ENCODE measurements at places on chromosomes 1 and 21. TPM values are rescaled to one million over a fixed set of nuclear protein-coding genes. Genes with fewer than 3 reads are reported as not detected.

DNA sequence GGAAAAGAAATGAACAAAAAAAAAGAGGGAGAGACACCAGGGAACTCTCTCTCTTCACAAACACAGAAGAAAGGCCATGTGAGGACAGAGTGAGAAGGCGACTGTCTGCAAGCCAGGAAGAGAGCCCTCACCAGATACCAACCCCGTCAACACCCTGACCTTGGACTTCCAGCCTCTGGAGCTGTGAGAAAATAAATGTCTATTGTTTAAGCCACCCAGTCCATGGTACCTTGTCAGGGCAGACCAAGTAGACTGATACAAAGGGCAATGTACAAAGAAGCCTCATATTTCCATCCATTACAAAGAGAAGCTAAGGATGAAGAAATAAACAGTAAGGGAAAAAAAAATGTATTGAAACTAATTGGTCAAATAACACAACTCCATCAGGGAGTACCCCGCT, 146.6 kb downstream of the ZNF281 start:
- no peak for DNase-seq

GRCh38 chr1:184033711-184034167, 3.8 kb downstream of the COLGALT2 start:
- DNase-seq, result no peak

DNA sequence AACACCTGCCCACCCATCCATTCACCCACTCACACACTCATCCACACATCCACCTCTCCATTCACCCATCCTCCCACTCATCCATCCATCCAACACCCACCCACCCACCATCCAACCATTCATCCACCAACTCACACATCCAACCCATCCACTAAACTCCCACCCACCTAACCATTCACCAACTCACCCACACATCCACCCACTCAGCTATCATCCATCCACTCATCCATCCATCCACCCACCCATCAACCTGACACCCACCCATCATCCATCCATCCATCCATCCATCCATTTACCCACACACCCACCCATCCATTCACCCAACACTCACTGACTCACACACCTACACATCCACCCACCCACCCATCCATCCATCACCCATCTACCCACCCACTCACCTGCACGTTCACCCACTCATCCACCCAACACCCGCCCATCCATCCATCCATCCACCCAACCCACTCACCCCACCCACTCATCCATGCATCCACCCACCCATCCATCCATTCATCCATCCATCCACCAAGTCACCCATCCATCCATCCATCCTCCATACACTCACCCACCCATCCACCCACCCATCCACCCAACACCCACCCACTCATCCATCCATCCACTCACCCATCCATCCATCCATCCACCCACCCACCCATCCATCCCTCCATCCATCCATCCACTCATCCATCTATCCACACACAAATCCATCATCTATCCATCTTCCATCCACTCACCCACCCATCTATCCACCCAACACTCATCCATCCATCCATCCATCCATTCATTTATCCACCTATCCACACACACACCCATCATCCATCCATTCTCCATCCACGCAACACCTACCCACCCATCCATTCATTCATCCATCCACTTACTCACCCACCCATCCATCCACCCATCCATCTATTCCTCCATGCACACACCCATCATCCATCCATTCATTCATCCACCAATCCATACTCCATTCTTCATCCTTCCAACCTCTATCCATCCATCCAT, 17.4 kb upstream of the PRDM16 start:
- no peak for DNase-seq

- DNase-seq, result no peak
Measured at GRCh38 chr1:30738040-30738714, 14.8 kb upstream of the MATN1 start.

- DNase-seq, result no peak
Measured at GRCh38 chr1:113760102-113761080, 1.1 kb upstream of the PHTF1 start.

DNA sequence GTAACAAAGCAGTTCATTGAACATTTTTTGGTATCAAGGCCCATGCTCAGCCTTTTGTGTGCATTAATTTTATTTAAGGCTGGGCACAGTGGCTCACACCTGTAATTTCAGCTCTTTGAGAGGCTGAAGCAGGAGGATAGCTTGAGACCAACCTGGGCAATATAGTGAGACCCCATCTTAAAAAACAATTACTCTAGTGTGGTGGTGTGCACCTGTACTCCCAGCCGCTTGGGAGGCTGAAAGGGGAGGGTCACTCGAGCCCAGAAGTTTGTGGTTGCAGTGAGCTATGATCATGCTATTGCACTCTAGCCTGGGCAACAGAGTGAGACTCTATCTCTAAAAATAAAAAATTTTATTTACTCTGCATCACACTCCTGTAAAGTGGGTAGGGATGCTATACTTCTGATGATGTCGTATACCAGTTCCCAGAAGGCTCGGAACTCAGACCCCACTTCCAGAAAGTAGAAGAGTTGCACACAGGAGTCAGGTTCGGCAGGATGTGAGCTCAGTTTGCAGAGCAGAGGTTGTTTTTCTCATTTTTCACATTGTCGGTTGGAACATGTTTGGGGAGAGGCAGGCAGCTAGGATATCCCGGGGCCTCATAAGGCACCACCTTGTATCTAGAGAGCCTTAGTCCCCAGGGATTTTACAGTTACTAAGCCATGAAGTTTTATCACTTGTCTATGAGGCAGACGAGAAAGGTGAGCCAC, 144.6 kb downstream of the GALNT2 start:
- DNase-seq, result peak; percentile 62

DNA sequence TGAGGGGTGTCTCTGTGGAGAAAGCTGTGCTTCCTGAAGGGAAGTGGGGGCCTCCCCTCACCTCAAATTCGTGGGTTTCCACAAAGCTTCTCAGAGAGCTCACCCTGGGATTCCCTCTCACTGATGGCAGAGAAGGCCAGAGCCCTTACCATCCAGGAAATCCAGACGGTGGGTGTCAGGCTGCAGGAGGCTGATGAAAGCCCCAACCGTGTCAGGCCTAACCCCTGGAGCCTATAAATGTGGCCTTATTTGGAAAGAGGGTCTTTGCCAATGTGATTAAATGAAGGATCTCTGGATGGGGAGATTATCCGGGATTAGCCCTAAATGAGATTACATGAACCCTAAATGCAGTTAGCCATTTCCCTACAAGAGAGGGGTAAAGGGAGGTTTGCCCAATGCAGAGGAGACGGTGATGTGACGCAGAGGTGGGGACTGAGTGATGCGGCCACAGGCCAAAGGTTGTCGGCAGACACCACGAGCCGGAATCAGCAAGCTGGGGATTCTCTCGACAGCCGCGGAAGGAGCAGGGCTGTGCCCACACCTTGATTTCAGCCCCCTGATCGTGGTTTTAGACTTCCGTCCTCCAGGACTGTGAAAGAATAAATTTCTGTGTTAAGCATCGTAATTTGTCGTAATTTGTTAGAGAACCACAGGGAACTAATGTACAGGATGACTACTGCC, 82.6 kb downstream of the TOMM20 start:
- no peak for DNase-seq

GRCh38 chr1:60847855-60848582, 234.3 kb upstream of the NFIA start:
- no peak for DNase-seq

DNA sequence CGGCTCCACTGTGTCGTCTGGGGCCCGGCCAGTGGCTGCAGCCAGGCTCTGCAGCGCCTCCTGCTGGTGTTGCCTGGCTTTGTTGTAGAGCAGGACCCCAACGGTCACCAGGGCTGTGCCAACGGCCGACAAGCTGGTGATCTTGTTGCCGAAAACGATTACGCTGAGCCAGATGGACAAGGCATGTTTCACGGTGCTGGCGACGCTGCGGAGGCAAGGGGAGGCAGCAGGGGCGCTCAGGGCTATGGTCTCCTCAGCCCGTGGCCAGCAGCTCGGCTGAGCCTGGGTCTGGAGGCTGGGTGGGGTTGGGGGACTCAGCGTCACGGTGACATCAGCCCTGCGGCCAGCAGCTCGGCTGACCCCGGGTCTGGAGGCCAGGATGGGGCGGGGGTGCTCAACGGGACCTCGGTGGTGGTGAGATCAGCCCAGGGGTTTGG, 7.0 kb upstream of the CDK11B start:
- DNase-seq, result peak; percentile 62

DNA sequence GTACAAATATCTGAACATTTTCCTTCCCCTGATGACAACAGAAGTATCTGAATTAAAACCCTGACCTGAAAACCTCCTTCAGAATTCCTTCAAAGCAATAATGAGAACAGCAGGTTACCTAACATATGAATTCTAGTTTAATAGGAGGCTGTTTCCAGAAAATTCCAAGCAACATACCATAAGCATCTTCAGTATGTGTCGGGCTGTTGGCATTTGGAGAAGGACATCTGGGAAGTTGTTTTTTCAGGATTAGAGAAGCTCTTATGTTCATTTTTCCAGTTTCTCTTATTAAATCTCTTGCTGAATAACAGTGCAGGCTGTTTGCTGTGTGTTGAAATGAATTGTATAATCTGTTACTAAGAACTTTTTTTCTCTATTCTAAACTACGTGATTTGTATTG, 101.5 kb downstream of the PLA2G4A start:
- no peak for DNase-seq

- no peak for DNase-seq
Measured at GRCh38 chr1:50279622-50280330, 143.5 kb downstream of the DMRTA2 start.

MYOG gene
- total RNA-seq, result not detected

CHRM3 gene
- 0.85 TPM for total RNA-seq

SPTA1 gene
- not detected for total RNA-seq
